ENCODE measurements at places on chromosomes 5 and 9. TPM values are rescaled to one million over a fixed set of nuclear protein-coding genes. Genes with fewer than 3 reads are reported as not detected.

Gene IL31RA
- not detected for total RNA-seq

GRCh38 chr5:139064613-139065012 lies 133.6 kb downstream of the SIL1 start:
- DNase-seq: no peak

GRCh38 chr9:114518599-114519022 lies 13.3 kb upstream of the WHRN start:
- no peak for DNase-seq

- no peak for DNase-seq
Measured at GRCh38 chr9:98231770-98232478, 23.5 kb downstream of the TBC1D2 start.

DNA sequence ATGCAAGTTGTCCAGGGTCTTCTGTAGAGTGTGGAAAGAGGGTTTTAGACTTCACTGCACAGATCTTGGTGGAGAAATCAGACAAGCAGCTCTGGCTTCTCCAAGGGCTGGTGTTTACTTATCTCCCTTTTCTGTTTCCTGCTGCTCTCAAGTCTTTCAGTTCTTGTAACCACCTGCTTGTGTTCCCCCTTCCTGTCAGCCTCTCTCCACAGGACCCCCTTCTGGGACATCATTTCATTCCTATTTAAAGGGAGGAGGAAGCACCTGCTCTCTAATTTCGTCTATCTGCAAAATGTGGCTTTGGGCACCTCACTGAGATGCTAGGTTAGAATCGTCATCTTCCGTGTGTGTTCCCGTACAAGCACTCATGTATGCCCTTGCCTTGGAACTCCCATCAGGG lies 636.2 kb downstream of the MTRR start:
- no peak for DNase-seq

Gene LCN15
- 1.9 TPM for total RNA-seq

Gene CD74
- 3.1 TPM for total RNA-seq

DNA sequence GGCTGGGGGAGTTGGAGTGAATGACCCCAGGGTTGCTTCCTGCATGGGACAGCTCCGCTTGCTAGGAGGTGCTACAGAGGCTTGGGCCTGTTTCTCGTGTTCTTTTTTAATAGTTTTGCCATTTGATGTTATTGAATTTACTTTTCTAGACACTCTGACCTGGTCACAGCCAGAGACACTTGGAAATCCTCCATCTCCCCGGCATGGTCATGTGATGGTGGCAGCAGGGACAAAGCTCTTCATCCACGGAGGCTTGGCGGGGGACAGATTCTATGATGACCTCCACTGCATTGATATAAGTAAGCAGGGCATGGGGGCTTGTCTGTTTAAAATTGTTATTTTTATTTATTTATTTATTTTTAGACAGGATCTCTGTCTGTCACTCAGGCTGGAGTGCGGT lies 13.4 kb downstream of the HSPA5 start:
- no peak for DNase-seq

DNA sequence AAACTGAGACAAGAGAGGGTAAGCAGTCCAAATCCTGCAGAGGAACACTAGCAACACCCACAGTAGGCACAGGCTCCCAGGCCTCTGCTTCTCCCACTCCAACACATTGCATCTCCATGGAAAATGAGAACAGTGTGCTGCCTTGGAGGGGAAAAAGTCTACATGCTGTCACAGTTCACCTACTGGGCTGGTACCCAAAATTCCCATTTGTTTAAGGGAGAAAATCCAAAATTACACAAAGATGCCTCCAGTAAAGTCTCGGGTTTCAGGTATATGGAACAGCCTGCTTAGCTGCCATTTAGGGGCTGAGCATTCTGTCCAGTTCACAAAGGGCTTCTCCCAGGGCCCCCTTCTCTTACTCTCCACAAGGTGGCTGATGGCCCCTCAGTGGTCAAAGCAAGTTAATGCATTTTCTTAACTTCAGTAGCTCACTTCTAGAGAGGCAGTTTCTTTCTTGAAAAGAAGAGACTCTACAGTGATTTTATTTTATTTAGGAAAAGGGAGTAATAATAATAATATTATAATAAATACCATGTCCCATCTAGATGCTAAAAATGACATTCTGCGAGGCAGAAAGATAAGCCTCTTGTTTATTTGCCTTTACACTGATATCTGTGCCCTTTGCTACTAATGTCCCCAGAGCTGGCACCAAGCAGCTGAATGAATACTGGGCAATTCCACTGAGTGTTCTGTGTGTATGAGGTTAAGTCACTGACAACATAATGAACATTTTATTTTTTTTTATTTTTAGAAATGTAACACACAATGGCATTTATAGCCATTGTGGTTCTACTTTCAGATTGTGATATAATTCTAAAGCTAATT lies 89.4 kb downstream of the RGS7BP start:
- DNase-seq: no peak

DNA sequence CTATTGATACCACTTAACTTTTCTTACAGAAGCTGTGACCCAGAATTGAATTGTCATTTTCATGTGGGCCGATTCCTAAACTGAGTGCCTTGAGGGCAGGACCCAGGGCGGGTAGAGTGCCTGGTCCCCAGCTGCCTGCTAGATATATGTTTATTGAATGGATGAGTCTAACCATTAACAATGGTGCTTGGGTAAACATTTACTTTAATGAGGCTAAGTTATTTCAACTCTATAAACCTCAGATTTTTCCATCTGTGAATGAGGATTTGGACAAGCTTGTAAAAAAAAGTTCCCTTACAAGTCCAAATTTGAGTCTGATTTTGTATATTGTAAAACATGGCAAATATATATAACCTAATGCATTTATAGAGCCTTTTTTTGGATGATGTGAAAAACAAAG lies 181.8 kb upstream of the ELL2 start:
- DNase-seq: no peak

- no peak for DNase-seq
Measured at GRCh38 chr5:54886866-54887265, 98.5 kb downstream of the ESM1 start.

Data from glutamatergic neuron (in vitro differentiated cells).